Stimulated activated CD8-positive, alpha-beta memory T cell treated with anti-CD3 and anti-CD28 coated beads, Interleukin-4, amount 100 ng/mL, for 1 hour (primary cell): ENCODE measurements at places on chromosomes 3 and 15.
A peak's percentile ranks its signal among the peaks of the same experiment; 100 is the strongest.

DNA sequence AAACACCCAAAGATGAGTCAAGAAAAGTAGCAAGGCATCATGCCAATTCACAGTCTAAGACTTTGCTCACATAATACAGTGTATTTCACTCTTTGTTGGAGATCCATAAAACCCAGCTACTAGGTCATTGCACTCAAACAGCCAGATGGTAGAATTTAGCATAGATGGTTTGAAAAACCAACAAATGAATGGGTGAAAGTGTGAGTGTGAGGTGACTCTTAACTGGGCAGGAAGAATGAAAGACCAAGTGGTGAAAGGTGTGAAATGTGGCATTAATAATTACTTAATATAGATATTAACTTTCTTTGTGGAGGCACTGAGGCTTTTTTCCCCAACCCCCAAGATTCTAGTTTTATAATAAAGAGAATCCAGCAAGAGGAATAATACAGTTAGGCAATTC is 159.5 kb downstream of the SQOR start:
- DNase-seq, result no peak

- no peak for DNase-seq
These were observed 94.1 kb downstream of the FLNB start for GRCh38 chr3:58102390-58102750.

DNA sequence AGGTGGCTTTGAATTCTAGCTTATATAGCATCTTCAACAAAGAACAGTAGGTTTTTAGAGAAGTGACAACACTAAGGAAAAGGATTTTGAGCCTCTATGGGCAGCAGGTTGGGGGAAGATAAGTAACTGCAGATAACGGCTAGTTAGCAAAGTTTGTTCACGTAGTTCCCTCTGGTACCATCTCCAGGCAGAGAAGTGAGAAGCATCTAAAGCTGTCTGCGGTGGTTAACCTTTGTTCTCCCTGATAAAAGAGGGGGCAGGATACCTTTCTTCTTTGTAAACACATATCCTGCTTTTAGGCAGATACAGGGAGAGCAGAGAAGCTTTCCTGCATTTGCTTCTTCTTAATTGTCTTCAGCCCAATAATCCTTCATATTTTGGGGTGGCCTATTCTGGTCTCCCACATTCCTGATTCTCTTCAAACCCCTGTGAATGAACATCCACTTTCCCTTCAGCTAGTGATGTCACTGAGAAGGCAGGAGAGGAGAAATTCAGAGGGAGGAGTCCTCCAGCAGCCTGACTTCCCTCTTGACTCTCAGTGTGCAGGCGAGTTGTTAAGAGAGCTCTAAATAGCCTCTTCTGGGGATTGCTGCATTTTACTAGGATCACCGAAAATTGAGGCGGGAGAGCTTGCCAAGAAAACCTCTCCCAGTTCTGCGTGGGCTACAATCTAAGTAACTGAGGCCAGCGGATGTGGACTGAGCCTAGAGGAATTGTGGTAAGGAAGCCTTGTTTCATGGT is 393.7 kb upstream of the C2CD4B start:
- DNase-seq, result no peak

DNA sequence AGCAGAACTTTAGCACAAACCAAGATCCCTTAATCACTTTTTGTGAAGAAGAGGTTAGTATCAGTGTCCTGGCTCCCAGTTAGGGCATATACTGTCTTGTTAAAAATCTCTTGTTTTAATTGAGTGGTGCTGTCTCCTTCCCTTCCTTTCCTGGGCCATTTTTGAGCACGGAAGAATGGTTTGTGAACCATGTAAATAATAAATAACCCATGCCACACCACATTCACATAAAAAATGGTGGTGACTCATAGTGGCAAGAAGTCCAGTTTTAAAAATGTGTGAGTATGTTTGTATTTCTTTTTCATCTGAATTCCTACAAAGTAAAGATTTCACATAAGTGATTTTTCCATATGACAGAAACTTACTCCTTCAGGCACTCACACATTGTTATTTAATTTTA is 59.1 kb upstream of the SPRED1 start:
- DNase-seq, result no peak

- no peak for DNase-seq
These were observed 19.6 kb upstream of the EMC3 start for GRCh38 chr3:10006048-10006761.

GRCh38 chr3:114383875-114384557 is 90.2 kb downstream of the TIGIT start:
- DNase-seq, result peak; percentile 16

DNA sequence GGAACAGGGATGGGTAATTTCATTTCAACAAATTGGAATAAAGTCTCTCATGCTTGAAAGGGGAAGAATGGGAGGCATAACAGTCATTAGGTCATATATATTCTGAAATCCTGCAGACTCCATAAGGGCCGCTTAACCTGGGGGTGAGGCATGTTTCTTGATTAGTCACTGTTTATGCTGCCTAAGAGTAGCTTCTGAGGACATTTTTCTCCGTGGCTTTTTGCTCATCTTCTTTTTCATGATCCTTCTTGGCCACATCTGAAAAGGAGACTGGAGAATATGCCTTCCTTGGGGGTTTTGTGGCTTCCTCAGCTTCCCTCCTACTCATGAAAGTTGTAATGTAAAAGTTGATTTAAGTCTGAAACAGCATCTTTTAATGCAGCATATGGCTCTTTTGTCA is 20.0 kb upstream of the CFAP20DC start:
- no peak for DNase-seq

DNA sequence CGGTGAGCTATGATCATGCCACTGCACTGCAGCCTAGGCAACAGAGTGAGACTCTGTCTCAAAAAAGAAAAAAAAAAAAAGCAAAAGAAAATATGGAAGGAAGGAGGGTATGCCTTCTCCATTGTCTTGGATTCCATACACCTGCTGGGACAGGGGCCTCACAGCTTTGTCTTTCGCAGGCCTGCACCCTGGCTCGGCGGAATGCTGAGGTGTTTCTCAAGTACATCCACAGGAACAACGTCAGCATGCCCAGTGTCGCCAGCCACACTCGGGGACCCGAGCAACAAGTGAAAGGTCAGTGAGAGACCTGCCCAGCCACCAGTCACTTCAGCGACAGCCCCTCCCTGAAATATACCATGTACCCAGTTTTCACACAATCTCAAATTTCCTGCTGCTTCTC is 288.5 kb upstream of the UMPS start:
- no peak for DNase-seq

DNA sequence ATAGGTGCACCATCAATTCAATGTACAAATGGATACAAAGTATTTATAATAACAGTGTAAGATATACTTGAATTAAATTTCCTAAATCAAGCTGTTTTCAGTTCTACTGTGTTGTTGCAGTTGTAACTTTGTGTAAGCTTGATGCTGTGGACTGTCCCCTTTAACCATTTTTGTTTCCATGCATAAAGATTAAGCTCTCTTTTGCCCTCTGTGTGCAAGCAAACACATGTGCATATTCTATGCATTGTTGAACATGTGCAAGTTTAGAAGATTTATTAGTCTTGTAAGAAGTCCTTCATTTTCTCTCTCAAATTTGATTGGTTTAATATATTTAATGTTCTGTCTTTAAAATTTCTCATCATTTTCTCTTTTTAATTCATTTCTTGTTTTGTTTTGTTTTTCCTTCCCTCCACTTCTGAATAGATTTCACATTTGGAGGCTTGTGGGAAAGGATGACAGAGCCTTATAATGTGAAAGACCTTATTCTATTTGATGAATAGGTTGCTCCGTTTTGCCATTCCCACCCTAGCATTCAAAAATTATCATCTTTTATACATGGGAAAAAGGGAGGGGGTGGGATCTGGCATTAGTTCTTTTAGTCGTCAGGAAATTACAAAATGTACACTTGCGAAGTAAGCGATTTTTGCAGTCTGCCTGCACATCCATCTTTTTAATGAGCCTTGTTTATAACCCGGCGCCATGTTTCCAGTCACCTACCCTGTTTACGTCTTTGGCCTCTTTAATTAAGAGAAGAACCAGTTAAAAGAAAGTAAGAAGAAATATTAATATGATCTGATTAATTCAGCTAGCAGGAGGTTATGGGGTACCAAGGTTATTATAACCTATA is 961.5 kb upstream of the NR2F2 start:
- no peak for DNase-seq

- no peak for DNase-seq
These were observed 24.4 kb downstream of the ATP2C1 start for GRCh38 chr3:130918328-130918727.

DNA sequence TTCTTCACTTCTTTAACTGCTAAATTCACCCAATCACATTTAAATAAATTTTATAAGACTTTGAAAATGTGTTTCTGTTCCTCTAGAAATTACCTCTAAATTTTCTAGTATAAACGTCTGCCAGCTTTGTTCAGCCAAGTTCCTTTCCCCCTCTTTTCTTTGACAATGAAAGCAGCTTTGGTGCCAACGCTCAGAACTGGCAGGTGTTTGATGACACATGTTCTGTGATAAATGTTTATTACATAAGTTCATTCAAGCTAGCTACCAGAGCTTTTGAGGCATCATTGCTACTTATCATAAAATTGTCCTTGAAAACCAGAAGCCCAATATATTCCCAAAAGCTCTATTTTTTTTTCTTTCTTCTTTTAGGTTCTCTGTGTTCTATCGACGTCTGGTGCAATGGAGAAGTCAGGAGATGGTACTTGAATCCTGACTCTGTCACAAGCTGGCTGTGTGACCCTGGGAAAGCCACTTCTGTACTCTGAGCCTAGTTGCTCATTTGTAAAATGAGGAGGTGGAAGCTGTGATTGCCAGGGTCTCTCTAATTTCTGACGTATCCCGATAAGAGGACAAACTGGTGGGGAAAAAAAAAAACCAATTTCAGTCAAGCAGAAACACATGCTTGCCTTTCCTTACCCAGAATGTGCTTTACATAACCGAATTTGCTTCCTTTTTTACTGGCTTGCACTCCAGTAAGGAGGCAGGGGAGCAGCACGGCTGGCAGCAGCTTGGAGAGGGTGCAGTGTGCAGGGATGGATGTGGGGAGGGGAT is 187.1 kb upstream of the LPP start:
- DNase-seq, result no peak
